Hindlimb muscle (tissue), 1 donor: ENCODE measurements at places on chromosomes 12 and 14. TPM values are rescaled to one million over a fixed set of nuclear protein-coding genes. Genes with fewer than 3 reads are reported as not detected.
A peak's percentile ranks its signal among the peaks of the same experiment; 100 is the strongest.

Gene KRT1
- polyA plus RNA-seq: 20.8 TPM

- DNase-seq: no peak
These were observed 54.7 kb downstream of the ATG14 start for GRCh38 chr14:55356913-55357312.

- DNase-seq: no peak
These were observed 6.0 kb downstream of the DIO3 start for GRCh38 chr14:101567252-101567651.

DNA sequence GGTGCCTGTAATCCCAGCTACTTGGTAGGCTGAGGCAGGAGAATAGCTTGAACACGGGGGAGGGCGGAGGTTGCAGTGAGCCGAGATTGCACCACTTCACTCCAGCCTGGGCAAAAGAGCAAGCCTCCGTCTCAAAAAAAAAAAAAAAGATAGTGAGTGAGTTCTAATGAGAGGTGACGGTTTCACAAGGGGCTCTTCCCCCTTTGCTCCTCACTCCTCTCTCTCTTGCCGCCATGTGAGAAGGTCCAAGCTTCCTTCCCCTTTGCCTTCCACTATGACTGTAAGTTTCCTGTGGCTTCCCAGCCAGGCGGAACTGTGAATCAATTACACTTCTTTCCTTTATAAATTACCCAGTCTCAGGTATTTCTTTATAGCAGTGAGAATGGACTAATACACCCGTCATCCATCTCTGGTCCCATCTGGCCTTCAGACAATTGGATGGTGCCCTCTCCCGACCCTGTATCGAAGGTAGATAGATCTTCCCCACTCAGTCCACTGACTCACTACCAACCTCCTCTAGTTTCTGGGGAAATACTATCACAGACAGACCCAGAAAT is 27.0 kb upstream of the RCOR1 start:
- no peak for DNase-seq

- no peak for DNase-seq
These were observed 13.9 kb downstream of the ERG28 start for GRCh38 chr14:75646762-75647161.

- DNase-seq: no peak
These were observed 42.4 kb downstream of the MDM2 start for GRCh38 chr12:68850390-68850789.

- no peak for DNase-seq
These were observed 1.4 kb upstream of the ASIC1 start for GRCh38 chr12:50055831-50056638.

DNA sequence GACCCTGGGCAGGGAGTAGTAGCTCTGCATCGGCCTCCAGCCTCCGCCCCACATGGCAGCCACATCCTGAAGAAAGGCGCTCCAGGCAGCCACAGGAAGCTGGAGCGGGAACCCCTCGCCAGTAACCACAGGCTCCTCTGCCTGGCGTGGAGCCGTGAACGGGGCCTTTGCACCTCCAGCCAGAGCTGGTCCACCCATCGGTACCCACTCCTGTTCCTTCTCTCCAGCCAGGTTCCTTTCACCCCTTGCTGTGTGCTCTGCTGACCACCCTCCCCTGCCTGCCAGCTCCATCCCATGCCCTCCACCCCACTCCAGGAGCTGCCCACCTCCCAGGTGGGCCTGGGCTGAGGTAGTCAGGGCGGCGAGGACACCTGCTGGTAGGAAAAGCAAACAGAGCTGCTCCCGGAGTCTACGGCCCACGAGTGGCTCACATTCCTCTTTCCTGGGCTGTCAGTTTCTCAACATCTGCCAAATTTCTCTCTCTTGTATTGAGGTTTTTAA is 2.7 kb downstream of the TGFB3 start:
- peak; percentile 62 for DNase-seq

- DNase-seq: no peak
These were observed 1.2 kb upstream of the ALX1 start for GRCh38 chr12:85278598-85279448.

DNA sequence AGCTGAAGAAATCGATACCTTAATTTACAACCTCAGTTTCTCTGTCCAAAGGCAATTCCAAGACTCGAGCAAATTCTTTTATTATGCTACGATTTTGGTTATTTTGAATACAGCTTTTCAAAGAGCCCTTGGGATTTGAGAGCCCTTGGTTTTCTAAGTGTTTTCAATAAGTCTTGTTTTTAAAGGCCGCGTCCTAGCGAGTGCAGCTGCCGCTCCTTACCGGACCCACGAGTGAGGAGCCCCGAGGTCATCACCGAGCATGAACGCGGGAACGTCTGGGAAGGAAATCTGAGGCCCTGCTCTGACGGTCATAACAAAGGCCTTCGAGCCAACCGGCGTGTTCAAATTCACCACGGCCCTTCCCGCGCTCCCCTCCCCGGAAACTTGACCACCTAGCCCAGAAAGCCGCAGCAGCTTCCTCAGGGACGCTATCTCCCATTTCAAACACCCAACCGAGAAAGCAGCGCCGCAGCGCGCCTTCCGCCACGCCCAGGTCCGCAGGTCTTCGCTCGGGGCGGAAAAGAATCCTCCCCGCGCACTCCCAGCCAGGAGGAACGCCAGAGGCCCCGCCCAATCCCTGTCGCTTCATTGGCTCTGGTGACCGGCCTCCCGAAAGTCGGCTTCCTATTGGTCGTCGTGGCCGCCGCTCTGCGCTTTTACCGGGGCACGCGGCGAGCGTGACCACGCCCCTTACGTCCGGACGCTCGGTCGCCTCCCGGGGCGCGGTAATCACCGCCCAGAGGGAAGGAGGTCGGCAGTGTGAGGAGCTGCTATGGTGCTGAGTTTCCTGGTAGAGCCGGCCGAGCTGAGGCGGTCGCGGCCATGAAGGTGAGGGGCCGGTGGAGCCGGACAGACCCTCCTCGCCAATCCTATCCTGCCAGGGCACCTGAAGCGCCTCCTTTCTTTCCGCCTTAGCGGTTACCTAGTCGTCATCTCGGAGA is at the start of gene RNF34:
Gene RNF34, plus strand, starts transcription at position 728 of the 941 bp plus-strand sequence. Its CDS starts 95 bp downstream, at position 823.
- peak; percentile 99 for DNase-seq

Gene ZFYVE21
- polyA plus RNA-seq: 44.2 TPM

GRCh38 chr12:87656311-87656710 is 372.9 kb downstream of the C12orf50 start:
- DNase-seq: no peak

Gene KRT71
- not detected for polyA plus RNA-seq

- no peak for DNase-seq
These were observed 28.8 kb downstream of the HECTD4 start for GRCh38 chr12:112353393-112353792.

DNA sequence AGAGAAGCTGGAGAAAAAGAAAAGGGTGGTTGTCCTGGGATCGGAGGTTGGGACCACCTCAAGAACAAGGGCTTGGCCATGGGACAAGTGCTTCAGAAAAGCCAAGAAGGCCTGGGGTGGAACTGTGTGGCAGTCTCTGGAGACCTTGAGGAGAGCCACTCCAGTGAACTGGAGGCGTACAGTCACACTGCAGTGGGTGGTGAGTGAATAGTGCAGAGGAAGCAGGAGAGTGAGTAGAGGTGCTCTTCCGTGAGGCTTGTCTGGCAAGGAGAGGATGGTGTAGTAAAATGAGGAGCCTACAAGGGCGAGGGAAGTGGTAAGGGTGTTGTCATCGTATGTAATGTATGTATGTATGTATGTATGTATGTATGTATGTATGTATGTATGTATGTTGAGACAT is 20.9 kb downstream of the RASSF3 start:
- DNase-seq: no peak

DNA sequence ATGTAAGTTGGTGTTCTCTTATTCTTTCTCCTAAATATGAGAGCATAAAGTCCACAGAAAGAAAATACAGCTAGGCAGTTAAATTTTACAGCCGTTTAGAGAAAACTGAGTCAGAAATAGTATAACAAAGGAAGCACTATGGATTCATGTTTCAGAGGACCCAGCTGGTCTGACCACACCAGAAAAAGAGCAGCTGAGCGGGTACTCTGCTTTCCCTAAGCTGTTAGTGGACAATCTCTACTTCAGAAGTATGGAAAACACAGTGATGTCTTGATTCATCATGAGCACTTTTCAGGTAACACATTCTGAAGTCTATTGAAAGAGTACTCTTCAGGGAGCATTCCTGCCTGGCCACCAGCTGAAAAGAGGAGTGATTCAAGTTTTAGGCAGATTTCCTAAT is 12.4 kb downstream of the PPM1H start:
- no peak for DNase-seq

- DNase-seq: no peak
These were observed 11.1 kb upstream of the PIP4K2C start for GRCh38 chr12:57579677-57580465.

DNA sequence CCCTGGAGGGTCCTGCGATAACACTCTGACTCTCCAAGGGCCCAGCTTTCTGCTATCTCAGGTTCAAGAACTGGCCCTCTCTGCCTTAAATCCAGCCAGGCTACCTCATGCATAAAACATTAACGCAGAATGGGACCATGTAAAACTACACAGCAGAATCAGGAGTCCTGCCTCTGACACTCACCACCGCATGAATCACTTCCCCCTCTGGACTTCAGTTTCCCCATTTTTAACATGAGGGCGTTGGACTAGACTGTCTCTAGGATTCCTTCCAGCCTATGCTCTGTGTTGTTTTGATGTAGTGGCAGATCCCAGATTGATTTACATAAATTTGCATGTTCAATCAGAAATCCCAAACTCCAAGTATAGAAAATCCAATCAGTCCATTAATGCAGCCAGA is 3.3 kb downstream of the NCKAP5L start:
- no peak for DNase-seq
